Tibial nerve (tissue), 4 donors: ENCODE measurements at places on chromosomes 12 and 14.

DNA sequence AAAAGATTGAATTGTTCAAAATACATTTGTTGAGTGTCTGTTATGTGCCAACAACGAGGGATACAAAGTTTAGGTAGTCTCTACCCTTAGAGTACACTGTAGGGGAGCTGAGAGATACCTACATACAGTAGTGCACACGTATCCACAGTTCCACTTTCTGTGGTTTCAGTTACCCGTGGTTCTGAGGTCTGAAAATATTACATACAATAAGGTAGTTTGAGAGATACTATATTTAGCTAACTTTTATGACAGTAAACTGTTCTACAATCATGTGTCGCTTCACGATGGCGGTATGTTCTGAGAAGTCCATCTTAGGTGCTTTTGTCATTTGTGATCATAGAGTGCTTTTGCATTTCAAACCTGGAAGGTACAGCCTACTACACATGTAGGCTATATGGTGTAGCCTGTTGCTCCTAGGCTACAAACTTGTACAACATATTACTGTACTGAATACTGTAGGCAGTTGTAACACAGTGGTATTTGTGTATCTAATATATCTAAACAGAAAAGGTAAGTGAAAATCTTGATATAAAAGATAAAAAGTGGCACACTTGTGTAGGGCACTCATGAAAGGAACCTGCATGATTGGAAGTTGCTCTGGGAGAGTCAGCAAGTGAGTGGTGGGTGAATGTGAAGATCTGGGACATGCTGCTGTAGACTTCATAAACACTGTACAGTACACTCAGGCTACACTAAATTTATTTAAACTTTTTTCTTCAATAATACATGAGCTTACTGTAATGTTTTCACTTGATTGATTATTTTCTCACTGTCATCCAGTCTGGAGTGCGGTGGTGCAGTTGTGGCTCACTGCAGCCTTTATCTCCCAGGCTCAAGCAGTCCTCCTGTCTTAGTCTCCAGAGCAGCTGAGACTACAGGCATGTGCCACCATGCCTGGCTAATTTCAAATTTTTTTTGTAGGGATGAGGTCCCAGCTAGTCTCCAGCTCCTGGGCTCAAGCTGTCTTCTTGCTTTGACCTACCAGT is 4.0 kb downstream of the CPSF6 start:
- DNase-seq, result no peak

GRCh38 chr12:110641521-110641920 is 27.6 kb downstream of the TCTN1 start:
- DNase-seq, result no peak

- no peak for DNase-seq
These were observed 57.9 kb downstream of the FZD10 start for GRCh38 chr12:130219929-130220705.

- DNase-seq, result no peak
These were observed 28.3 kb downstream of the STON2 start for GRCh38 chr14:81371802-81372201.

GRCh38 chr12:48361664-48362339 is 11.1 kb upstream of the ZNF641 start:
- no peak for DNase-seq

GRCh38 chr12:113184098-113184899 is 979 bp downstream of the DDX54 start:
- DNase-seq, result no peak

- no peak for DNase-seq
These were observed 3.7 kb upstream of the USP15 start for GRCh38 chr12:62256408-62257096.

DNA sequence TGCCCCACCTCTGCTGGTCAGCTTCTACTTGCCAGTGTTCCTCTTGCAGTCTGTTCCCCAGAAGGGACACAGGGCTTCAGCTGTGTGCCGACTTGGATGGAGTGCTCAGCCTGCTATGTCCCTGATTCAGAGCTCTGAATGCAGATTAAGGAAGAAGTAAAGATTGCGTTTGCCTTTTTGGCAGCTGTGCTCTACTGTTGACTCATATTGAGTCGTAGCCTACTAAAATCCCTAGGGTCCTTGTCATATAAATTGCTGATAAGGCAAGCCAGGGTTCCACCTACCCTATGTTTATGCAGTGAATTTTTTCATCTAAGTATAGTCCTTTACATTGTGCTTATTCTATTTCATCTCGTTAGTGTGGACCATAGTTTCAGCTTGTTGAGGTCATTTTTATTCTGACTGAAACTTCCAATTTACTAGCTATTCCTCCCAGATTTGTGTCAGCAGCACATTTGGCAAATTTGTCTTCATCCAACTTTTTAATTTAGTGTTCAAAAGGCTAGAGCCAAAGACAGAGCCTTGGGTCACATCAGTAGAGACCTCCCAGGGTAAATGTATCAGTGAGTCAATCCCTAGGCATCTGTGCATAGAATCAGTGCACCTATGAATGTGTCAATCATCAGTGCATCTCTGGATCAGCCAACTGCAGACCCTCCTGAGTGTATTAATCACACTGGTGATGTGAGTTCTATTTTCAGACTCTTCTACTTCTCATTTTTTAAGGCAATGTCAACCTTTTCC is 31.9 kb downstream of the CACNA1C start:
- DNase-seq, result no peak

GRCh38 chr12:39807043-39807442 is 187.4 kb upstream of the ABCD2 start:
- no peak for DNase-seq

GRCh38 chr12:74489543-74489942 is 48.1 kb upstream of the ATXN7L3B start:
- no peak for DNase-seq

GRCh38 chr12:22275843-22276242 is 58.7 kb downstream of the ST8SIA1 start:
- DNase-seq, result peak; percentile 74

DNA sequence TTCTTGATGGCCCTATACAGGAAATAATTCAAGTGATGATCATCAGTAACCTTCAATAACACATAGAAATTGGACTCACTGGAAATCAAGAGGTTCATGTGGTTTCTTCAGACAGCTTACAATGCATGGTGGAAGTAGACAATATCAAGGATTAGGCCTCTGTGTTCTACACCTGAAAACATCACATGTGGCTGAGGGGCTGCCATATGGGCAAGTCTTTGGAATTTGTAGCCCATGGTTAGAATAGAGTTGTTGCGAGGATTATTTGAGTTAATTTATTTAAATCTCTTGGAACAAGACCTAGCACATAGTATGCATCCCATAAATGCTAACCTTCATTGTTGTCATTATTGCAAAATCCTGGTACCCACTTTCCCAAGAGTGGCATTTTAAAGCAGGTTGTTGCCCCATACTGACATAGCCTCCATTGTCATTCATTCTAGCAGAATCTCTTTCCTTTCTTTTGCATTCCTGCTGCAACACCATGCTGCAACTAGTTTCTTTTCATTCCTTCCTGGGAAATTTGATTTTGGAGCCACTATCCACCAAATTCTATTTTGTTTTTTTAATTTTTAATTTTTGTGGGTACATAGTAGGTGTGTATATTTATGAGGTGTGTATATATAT is 352.7 kb upstream of the NAV3 start:
- no peak for DNase-seq

DNA sequence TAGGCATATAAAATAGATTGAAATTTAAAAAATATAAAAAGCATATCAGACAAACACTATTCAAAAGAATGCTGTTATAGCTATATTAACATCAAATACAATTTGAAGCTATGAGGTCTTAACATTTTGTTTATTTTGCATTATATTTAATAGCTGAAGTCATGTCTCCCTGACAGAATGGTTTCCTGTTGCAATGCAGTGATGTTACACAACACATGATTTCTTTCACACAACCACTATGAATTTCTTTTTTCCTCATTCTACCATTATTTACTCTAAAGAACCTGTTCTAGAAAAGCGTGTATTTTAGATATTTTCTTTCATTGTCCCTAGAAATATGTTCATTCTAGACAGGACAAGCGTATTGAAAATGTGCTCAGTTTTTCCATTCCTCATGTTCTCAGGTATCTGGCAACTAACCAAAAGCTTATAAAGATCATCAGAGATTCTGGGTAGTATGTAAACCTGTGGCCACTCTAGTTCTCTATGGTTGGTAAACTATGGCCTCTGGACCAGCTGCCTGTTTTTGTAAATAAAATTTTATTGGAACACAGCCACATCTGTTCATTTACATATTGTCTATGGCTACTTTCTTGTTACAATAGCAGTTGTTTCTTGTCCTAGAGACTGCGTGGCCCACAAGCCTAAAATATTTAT is 183.8 kb downstream of the FOXA1 start:
- DNase-seq, result no peak

DNA sequence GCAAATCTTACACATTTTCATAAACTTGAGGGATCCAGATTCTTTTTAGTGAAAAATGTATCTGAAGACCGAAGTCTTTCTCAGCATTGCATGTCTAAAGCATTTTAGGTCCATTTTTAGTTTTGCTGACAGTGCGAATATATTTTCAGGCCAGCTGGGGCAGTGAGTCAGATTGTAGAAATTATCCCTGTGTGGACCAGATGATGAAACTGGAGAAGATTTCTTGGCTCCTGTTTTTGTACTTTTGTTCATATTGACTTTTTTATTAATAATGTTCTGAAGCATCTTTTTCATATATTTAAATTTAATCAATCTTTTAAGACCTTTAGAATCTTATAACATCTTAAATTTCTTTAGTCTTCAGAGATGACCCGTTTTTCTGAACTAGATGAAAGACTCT is 173.1 kb downstream of the FLRT2 start:
- peak; percentile 36 for DNase-seq

DNA sequence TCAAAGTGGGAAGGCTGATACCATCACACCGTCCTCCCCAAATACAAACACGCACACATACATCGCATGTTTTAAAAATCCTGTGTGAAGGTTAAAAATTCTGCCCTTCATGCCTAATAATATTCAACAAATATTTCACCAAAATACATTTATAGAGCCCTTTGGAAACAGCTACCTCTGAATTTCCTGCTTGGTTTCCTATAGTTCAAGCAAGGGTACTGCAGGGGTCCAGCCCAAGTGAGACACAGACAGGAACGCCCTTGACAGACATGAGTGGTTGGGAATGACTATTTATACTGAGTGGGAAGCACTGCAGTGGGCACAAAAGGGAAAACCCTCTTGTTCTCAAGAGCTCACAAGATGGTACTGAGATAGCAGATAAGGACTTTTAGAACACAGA is 51.0 kb downstream of the ST8SIA1 start:
- DNase-seq, result no peak

GRCh38 chr12:92673756-92674155 is 29.0 kb upstream of the PLEKHG7 start:
- DNase-seq, result no peak

DNA sequence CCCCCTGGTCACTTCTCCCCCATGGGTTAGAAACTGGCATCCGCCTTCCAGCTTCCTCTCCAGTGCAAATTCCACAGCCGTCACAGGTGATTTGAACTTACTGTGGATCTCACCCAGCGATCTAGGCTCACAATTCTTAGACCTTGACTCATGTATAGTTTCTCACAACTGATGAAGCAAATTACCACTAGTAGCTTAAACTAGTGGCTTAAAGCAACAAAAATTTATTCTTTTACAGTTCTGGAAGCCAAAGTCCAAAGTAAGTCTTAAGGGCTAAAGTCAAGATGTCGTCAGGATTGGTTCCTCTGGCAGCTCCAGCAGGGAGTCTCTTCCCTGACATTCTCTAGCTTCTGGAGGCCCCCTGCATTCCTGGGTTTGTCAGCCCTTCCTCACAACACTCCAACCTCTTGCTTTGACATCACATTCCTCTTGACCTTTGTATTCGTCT is 117.4 kb downstream of the KTN1 start:
- no peak for DNase-seq

DNA sequence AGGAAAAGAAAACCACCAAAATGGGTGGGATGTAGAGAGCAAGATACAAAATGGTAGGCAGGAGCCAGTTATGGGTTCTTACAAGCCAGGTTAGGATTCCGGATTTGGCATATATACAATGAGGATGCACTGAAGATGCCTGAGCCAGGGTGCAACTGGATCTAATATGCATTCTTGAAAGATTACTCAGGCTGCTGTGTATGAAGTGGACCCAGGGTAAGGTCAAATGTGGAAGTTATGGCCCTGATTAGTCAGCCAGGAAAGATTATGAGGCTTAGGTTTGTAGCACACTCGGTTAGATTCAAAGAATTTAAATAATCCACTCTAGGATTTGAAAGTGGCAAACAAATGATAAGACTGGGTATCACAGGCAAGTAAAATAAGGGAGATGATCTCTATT is 1750.7 kb upstream of the FLRT2 start:
- no peak for DNase-seq

GRCh38 chr14:31090883-31091764 is 64.9 kb upstream of the STRN3 start:
- DNase-seq, result peak; percentile 70

DNA sequence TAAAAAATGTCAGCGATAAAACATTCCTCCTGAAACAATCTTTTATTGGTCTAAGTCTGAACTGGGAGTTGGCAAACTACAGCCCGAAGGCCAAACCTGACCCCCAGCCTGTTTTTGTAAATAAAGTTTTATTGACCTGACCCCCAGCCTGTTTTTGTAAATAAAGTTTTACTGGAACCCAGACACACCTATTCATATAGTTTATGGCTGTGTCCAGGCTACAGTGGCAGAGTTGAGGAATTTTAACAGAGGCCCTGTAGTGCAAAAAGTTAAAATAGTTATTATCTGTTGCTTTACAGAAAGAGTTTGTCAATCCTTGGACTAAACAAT is 12.1 kb upstream of the SCARB1 start:
- no peak for DNase-seq

DNA sequence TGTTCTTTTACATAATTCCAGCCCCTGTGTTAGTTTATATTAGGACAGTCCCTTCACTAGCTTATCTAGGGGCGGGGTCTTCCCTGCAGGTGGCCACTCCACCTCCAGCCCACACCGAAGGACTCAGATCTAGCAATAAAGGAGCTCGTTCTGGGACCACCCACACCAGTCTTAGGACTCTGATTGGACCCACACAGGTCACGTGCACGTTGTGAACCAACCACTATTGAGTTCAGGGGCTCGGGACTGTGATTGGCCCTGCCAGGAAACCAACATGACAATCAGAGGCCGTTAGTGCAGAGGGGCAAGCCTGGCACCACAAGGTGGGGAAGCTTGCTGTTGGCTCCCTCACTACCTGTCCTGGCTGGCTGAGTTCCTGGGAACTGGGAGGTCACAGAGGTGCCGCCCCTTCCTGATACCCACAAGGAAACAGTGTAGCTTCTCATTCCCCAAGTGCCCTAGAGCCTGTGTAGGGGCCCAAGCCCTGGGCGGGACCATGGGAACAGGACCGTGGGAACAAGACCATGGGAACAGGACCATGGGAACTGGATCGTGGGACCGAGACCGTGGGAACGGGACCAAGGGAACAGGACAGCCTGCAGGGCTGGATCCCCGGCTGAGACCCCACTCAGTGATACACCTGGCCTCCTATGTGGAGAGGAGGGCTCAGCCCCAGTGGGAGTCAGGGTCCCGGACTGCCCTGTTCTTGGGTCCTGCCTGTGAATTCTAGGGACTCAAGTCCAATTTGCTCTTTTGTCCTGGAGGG is 297.8 kb downstream of the ADGRD1 start:
- DNase-seq, result no peak
